ENCODE measurements at places on chromosomes 2 and 18.

GRCh38 chr2:175418224-175418835 lies 236.8 kb upstream of the ATP5MC3 start:
- no peak for DNase-seq

GRCh38 chr2:88835726-88836125 lies 144.3 kb downstream of the RPIA start:
- no peak for DNase-seq

DNA sequence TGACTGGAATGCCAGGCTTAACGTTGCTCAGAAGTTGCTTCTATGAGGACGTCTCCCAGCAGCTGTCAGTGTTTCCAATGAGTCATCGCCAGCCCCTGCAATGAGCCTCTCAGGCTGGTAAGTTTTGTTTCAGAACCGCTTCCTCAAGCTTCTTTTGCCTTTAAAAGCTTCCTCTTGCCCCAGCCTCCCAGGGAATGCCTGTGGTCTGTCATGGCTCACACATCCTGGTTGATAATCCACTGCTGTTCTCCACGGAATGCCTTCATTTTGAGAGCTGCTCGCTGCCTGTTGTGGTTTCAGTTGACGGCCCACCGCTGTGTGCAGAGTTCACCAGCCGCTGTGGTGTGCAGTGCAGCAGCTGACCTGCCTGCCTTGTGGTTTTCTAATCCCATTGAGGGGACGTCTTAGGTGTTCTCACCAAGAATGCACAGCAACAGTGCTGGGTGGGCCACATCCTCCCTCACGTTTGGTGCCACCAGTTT lies 96.4 kb downstream of the RTP5 start:
- peak; percentile 98 for DNase-seq

- no peak for DNase-seq
These were observed 35.1 kb downstream of the CYBRD1 start for GRCh38 chr2:171557363-171557762.

DNA sequence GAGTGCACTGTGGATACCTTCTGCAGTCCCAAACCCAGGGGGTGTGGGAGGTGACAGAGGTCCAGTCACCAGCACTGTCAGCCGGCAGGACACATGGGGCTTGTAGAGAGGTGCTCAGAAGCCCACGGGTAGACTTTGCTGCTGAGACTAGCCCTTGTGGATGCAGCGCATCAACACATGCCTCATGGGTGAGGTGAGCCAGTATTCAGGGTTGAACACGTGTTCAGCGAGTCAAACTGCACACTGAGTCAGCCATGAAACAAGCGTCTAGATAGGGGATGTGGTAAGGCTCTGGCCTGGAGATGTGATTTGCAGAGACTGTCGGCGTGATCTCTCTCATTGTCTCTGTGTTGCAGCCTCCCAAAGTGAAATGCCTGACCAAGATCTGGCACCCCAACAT lies 35.8 kb upstream of the SCLY start:
- peak; percentile 81 for DNase-seq

DNA sequence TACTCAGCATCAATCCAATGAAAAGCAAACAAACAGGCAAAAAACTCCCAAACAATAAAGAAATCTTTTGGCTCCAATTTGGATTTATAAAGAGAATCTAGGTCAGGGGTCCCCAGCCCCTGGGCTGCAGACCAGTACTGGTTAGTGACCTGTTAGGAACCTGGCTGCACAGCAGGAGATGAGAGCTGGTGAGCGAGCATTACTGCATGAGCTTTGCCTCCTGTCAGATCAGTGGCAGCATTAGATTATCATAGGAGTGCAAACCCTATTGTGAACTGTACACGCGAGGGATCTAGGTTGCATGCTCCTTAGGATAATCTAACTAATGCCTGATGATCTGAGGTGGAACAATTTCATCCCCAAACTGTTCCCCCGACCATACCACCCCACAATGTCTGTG lies 102.2 kb downstream of the KIAA1328 start:
- no peak for DNase-seq

- no peak for DNase-seq
These were observed 1.1 kb downstream of the IL18R1 start for GRCh38 chr2:102356741-102357140.

DNA sequence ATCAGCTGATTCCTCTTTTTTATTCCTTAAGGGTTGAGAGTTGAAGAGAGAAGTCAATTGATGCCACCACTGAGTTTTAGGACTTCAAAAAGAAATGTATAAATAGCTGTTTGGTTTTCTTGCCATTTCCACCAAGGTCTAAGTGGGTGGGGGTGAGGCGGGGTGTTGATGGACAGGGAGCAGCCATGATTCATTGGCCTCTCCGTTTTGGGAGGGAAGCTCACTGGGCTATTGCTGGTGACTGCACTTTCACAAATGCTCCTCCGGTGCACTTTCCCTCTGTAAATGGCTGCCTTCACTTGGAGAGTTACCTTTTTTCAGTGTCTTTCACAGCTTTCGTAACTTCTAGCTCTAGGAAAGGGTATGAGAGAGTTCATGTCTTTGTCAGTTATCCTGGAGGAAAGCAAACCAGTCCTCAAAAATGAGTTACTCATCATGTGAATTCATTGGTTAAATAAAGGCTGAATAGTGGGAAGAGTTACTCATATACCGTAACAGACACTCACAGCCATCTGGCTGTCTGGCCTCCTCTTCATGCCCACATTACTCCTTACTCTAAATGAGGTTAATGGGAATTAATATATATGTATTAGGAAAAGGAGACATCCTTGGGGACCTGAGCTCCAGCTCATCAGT lies 17.4 kb upstream of the CTAGE1 start:
- peak; percentile 78 for DNase-seq

GRCh38 chr2:4353668-4354067 lies 650.3 kb downstream of the DCDC2C start:
- DNase-seq: no peak

DNA sequence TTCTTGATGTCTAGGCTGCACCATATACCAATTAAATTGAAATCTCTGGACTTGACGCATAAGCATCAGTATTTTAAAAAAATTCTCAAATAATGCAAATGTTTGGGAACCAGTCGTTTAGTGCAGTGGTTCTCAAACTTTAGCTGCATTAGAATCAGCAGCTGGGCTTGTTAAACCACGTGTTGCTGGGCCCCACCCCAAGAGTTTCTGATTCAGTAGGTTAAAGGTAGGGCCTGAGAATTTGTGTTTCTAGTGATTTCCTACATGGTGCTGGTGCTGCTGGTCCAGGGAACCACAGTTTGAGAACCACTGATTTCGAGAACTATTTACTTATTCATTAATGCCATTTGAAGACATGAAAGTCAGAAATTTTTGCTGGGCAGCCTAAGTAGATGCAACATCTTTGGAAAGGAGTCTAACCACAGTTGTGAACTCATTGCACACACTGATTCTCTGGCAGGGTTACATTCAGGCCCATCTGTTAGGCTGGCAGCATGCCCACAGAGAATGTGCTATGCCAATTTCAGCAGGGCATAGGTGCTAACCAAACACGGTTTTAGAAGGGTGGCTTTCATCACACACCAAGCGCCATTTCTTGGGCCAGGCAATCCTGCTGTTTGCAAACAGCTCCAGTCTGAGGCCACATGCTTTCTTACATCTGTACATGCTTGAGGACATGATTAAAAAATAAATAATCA lies 26.4 kb upstream of the ATP5MC3 start:
- no peak for DNase-seq

- no peak for DNase-seq
These were observed 167.7 kb upstream of the SLC14A2 start for GRCh38 chr18:45447355-45448265.

DNA sequence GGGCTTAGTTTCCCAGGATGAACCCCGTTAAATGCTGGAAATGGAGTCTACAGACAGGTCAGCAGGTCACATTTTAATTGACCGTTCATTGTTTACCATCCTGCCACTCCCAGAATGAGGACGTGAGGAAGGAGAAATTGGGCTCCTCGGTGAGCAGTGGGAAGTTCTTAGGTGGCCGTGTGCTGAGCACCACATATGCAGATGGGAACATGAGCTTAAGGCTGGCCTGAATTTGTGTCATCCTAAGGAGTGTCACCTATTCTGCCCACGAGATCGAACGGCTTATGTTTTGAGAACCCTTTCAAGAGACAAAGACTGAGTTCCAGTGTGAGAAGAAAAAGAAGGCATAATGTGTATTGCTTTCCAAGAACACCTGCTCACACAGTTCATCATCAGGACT lies 234.4 kb upstream of the PXDN start:
- no peak for DNase-seq

DNA sequence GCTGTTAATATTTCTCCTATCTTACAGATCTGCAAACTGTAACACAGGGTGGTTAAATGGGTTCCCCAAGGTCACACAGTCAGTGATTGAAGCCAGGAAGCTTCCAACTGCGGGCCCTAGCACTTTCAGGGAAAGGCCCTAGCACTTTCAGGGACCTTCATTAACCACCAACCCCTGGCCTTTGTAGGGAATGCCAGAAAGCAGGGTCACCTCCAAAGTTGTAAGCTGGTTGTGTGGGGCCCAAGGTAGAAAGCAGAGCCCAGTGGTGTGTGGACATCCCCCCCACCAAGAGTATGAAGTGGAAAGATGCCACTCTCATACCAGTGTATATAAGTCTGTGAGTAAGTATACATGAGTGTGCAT lies 4.4 kb downstream of the DLX2 start:
- DNase-seq: no peak

GRCh38 chr2:4883375-4883774 lies 808.8 kb upstream of the SOX11 start:
- DNase-seq: no peak

DNA sequence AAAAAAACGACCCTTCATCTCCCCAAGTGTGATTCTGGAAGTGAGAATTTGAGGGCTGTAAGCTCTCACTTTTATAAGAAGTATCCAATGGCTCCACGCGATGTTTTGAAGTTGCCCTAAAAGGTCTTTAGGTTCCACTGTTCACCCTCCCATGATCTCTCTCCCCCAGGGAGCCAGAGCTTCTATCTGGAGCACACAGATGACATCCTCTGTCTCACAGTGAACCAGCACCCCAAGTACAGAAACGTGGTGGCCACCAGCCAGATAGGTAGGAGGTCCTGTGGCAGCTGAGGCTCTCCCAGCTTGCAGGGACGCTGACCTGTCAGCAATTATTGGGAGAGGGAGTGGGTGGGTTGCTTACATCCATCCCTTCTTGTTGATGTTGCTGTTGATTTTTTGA lies 97.8 kb downstream of the RTN4 start:
- no peak for DNase-seq

DNA sequence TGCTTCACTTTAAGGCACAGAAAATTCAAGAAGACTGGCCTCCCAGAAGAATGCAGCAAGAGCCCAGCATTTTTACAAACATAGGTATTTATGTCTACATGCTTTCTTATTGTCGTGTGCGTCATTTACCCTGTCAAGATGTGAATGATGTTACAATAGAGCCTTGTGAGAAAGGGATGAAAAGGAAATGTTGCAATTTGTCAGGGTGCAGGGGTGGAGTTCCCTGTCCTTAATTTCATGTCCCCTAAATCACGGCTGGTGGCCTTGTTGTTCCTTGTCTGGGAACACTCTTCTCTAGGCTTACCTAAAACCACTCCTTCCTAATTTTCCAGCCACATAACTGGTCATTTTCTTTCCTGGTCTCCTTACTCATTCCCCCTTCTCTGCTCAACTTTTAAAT lies 194.2 kb downstream of the TXNL1 start:
- no peak for DNase-seq

DNA sequence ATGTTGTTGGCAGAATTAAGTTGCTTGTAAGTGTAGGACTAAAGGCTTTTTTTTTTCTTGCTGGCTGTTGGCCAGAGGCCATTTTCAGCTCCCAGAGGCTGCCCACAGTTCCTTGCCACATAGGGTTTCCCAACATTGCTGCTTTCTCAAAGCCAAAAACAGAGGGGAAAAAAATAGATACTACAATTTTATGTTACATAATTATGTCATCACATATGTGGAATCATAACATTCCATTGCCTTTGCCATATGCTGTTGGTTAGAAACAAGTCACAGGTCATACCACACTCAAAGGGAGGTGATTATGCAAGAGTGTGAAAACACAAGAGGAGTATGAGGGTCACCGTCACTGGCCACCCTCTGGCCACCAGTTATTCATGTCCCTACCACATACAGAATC lies 154.5 kb downstream of the RTN4 start:
- DNase-seq: peak; percentile 45

DNA sequence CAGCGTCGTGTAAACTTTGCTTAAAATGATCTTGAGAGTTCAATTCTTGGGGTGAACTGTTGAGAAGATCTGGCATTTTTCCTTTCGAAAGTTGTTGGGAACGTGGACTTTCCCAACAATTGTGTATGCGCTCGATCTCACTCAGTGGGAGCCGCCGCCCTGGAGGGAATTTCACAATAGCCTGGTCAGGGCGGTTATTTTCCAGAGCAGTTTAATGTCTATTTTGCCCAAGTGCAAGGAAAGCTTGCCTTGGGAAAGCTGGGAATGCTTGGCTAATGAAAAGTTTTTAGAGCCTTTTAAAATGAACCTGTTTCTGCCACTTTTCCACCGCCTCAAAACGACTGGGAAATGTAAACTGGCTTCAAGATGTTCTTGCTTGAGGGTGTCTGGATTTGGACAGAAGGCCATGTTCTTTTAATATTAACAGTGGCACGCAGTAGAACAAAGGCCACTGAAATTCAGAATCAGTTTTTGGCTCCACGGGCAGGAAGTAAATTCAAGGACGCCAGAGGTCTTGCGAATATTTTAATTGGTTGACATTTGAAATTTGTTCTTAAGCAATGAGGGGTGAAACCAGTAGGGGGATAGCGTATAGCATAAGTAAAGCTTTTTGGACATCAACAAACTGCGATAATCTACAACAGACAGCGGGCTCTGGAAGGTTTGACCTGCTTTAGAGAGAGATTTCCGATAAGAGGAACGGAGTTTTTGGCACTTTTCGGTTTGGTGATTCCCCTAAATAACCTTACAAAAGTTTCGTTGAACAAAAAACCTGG lies 1.2 kb downstream of the CFLAR start:
- peak; percentile 41 for DNase-seq

DNA sequence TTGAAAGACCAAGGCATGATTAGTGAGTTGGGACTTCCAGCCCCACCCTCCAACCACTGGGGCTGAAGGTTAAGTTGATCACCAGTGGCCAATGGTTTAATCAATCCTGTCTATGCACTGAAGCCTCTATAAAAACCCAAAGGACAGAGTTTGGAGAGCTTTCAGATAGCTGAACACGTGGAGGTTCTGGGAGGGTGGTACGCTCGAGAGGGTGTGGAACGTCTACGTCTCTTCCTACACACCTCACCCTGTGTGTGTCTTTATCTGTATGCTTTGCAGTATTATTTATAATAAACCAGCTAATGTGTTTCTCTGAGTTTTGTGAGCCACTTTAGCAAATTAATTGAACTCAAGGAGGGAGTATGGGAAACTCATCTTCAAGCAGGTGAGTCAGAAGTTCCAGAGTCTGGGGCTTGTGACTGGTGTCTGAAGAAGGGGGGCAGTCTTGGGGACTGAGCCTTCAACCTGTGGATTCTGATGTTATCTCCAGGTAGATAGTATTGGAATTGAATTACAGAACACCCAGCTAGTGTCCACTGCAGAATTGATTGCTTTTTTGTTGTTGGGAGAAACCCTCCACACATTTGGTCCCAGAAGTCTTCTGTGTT lies 20.3 kb downstream of the ACTR3 start:
- DNase-seq: no peak

GRCh38 chr2:128978212-128978611 lies 659.5 kb upstream of the HS6ST1 start:
- DNase-seq: no peak

GRCh38 chr2:132664096-132664495 lies 5.9 kb downstream of the LYPD1 start:
- DNase-seq: no peak

- DNase-seq: no peak
These were observed 697 bp downstream of the KCMF1 start for GRCh38 chr2:84971510-84972206.
